Adrenal gland (tissue), 19 donors: ENCODE measurements at places on chromosomes 5 and 9. TPM values are rescaled to one million over a fixed set of nuclear protein-coding genes. Genes with fewer than 3 reads are reported as not detected.

DNA sequence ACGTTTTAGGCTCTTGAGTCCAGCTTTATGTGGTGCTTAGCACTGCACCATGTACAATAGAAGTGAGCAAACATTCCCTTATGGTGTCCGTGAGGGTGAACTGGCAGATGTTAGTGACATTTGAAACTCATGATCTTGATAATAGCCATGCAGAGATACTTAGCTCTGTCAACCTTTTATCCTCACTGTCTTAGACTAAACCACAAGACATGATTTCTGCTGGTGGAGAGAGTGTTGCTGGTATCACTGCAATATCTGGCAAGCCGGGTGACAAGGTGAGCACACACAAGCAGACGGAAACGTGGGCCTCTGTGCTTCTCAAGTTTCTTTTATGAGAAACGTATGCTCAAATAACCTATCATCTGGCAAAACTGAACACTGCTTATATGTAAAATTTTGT lies 68.4 kb downstream of the CAST start:
- DNase-seq: no peak

Gene F2RL2
- 0.46 TPM for polyA plus RNA-seq

- DNase-seq: no peak
Observed at GRCh38 chr5:53819482-53819881, 259.0 kb downstream of the NDUFS4 start.

DNA sequence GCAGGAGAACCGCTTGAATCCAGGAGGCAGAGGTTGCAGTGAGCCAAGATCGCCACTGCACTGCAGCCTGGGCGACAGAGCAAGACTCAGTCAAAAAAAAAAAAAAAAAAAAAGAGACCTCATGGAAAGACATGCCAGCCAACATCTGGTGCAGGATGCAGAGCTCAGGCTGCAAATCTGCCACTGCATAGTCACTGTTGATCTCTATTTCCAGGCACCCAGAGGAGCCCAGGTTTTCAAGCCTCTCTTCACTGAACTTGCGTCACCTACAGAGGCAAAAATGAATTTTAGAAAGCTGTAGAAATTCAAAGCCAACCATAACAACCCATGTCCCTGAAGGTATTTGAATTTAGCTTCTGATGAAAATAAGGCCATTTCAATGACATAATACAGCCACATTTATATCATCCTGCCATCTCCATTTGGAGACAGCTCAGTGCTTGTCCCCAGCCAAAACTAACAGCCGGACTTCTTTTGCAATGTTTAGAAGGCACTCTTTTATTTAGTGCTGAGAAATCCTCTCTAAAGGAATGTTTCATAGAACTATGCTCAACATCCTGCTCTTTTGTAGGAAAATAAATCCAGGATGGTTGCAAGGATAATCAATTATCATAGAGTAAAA lies 113.3 kb downstream of the SNX18 start:
- no peak for DNase-seq

DNA sequence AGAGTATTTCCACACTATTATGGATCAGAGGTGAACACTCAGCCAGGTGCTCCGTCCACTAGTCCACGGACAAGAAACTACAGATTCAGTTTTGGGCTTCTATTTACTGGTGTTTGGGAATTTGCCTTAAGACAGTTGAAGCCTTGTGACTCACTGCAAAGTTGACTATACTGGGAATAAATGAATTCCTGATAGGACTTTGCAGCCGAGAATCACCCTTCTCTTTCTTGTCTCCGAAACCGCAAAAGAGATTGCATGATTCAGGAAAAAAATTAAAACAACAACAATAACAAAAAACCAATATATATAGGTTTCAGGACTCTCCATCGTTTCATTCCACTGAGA lies 716 bp downstream of the TMEM171 start:
- DNase-seq: no peak

DNA sequence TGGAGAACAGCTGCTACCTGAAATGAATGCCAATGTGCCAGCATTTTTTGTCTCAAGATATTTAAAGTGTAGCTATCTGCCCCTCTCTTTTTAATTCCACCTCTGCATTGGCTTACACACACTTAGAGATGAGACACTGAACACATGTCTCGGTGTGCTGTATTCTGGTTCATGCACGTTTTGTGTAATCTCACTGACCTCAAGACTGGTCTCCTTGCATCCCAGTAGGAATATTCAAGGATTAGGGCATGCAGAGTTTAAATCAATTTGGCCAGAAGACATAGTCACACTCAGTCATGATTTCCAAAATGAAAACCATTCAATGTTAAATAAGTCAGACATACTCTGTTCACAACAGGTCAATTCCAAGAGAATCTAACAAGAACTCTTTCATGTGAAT lies 561.8 kb upstream of the TUSC1 start:
- DNase-seq: no peak

DNA sequence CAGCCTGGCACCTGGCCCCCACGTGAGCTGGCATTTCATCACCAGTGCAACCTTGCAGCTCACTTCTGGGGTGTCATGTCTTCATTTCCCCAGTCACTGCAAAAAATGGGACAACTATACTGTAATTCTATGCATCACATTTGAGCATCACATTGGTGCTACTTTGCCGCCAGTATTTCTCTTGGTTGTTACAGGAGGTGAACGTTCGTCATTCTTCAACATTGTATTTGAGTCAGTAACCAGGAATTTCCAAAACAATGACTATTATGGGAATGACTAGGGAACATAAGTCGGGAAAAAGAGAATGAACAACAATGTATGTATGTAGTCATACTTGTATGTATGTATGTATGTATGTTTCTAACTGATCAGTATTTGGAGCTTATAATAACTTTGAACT lies 1278.0 kb downstream of the EFNA5 start:
- DNase-seq: no peak

GRCh38 chr9:77987081-77987656 lies 44.4 kb downstream of the GNAQ start:
- DNase-seq: peak; percentile 21

GRCh38 chr9:129958796-129959195 lies 84.2 kb downstream of the FNBP1 start:
- DNase-seq: no peak

DNA sequence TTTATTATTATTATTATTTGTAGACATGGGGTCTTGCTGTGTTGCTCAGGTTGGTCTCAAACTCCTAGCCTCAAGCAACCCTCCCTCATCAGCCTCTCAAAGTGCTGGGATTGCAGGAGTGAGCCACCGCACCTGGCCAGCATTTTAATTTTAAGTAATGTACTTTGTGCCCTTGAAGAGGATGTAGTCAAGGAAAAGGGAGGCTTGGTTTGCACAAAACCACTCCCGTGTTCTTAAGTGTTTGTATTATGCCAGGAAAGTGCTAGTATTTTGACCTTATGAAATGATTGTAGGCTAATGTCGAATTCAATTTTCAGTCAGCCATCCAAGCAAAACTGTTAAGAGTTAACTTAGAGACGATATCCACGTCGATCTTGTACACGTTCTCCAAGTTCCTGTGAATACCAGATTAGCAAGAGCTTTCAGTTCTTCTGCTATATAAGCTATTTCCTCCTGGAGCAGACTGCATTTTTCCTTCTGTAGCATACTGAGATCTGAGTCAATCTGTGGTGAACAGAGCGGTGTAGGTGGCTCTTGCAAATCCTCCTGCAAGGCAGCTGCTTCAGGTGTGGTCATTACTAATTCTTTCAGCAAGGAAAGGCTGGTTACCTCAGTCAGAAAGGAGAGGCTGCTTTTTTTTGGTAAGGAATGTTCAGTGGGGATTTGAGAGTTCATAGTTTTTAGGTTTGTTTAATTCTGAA lies 23.7 kb downstream of the CCDC171 start:
- no peak for DNase-seq

DNA sequence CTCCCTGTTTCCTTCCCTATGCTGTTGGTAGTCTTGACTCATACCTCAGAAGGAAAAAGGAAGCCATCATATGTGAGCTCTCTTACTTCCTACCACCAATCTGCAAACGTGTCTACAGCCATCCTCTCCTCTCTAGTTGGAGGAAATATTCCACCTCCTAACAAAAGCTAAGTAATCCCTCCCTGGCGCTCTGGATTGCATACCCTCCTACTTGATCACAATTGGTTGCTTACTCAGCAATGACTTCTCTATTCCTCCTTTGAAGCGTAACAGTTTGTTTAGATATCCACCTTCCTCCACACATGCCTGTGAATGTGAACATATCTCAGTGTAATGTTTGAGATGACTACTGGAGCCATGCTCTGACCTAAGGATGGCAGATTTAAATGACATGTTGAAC lies 18.2 kb downstream of the RUSC2 start:
- no peak for DNase-seq

DNA sequence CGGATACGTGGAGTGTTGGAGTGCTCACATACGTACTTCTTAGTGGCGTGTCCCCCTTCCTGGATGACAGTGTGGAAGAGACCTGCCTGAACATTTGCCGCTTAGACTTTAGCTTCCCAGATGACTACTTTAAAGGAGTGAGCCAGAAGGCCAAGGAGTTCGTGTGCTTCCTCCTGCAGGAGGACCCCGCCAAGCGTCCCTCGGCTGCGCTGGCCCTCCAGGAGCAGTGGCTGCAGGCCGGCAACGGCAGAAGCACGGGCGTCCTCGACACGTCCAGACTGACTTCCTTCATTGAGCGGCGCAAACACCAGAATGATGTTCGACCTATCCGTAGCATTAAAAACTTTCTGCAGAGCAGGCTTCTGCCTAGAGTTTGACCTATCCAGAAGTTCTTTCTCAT lies 73.5 kb upstream of the OTULINL start:
- no peak for DNase-seq

DNA sequence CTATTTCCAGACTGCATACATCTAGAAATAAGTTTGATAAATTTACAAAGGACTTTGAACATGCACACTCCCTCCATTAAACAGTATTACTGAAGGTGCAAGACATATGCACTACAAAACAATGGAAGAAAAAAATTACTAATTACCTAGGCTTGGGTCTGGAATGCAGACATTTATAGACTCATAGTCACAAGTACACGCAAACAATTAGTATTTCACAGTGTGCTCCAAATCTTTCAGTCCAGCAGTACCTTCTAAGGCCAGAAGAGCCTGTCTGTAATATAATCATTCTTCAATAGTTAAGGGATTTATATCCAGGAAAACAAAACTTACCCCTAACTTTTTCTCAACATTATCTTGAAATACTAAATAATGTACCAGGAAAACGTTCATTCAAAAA lies 11.2 kb downstream of the RICTOR start:
- DNase-seq: no peak

GRCh38 chr9:98401140-98402018 lies 145.9 kb upstream of the TBC1D2 start:
- no peak for DNase-seq

Gene C9orf153
- polyA plus RNA-seq: not detected

DNA sequence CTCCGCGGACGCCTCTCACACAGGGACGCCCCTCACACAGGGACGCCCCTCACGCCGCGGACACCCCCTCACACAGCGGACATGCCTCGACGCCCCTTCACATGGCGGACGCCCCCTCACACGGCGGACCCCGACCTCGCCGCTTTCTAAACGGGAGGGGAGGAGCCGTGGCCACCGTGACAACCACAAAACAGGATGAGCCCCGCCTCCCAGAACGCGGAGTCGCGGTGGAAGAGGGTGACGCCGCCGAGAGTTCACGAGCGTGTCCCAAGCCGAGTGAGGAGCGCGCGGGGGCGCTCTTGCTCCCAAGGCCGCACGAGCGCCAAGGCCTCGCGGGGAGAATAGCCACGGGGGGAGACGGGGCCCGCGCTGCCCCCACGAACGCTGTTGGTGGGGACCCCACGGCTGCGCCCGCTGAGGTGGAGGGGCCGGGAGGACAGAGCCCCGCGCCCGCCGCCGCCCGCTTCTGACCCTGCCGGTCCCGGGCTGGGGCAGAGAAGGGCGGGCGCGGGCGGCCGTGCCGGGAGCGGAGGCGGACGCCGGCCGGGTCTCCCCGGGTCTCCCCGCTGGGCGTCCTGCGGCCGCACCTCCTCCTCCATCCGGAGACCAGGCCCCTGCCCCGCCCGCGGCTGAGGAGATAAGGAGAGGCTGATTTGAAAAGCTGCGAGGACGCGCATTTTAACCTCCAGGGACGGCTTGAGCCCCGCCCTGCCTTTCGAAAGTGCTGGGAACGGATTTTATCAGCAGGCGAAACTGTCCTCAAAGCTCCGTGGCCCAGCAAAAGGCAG lies 3.9 kb upstream of the NKD2 start:
- DNase-seq: peak; percentile 76

GRCh38 chr5:155953335-155953734 lies 373.6 kb upstream of the SGCD start:
- no peak for DNase-seq

GRCh38 chr5:96037128-96037527 lies 75.5 kb upstream of the ELL2 start:
- no peak for DNase-seq

DNA sequence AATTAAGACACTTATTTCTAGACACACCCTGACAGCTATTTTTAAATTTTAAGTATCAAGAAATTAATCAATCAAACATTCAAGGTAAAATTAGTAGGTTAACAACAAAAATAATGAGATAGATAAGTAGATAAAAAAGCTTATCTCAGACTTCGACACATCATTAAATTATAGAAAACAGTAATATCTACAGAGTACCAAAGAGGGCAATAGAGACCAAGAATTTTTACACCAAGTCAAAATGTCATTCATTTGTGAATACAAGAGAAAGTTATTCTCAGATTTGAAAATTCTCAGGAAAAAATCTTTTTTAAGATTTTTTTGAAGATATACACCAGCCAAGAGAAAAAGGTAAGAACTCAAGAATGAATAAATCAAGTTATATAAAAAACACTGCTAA lies 445.6 kb downstream of the ACTL7B start:
- no peak for DNase-seq

GRCh38 chr5:90644132-90644531 lies 85.5 kb downstream of the ADGRV1 start:
- no peak for DNase-seq

DNA sequence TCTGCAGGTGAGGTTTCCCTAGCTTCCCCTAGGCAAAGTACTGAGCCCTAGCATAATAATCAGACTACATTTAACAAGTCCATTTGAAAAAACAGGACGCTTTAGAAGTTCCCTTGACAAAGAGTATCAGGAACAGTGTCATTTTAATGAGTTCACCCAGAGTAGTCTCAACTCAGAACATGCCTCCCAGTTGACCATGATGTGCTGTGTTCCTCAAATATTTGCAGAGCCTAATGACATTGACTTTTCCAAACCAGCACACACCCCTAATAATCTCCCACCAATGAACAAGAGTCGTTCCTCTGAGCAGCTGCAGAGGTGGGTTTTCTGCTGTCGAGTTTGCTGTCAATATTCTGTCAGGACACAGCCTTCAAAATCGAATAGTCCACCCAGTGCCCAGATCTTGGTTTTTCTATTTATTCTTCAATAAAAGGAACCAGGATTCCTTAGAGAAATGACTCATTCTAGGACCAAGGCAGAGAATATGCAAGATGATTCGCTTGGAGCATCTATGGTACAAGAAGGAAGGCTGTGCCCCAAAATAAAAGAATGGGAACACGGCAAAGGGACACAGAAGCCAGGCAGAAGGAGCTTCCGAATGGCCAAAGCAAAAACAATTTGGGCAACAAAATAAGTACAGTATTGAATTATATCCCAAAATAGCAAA lies 57.6 kb downstream of the OTULIN start:
- no peak for DNase-seq
